ENCODE measurements at places on chromosomes 5 and 9.

- no peak for DNase-seq
These were observed 56.7 kb upstream of the OSMR start for GRCh38 chr5:38789134-38789533.

- DNase-seq: no peak
These were observed 18.7 kb downstream of the RMI1 start for GRCh38 chr9:83999141-83999918.

DNA sequence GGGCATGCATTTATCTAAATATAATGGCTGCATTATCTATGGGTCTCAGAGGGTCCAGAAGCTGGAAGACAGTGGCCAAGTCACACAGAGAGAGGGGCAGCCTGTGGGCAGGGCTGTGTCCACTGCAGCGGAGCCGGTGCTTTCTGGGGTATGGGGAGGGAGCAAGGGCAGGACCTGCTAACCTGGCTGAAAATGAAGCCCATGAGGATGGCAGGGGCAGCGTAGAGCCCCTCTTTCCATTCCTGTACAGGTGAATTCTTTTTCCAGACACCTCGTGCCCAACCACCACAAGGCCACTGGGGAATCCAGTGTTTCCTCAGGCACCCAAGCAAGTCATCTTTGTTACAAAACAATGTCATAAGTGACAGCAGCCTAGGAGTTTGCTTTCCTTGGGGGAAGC, 305.9 kb upstream of the IRX4 start:
- no peak for DNase-seq

- DNase-seq: no peak
These were observed 1126.4 kb upstream of the SEMA6A start for GRCh38 chr5:117701062-117701461.

GRCh38 chr9:134065612-134066419, 2.0 kb downstream of the BRD3 start:
- peak; percentile 51 for DNase-seq

GRCh38 chr9:18268381-18268780, 205.6 kb upstream of the ADAMTSL1 start:
- no peak for DNase-seq

DNA sequence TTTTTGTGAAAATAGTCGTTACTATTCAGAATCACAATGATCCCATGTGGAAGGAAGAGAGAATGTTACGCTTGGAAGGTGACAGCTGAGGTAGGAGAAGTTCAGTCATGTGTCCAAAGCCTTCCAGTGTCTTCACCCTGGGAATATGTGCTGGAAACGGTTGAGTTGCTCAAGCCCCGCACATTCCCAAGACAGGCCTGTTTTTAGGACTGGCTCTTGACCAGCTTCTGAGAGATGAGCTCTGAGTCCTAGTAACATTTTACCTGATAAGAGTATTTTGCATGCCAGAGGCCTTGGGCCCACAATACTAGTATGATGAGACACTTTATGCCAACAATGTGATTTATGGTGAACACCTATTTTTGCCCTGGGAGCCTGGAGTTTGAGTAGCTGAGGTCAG, 101.7 kb downstream of the LMNB1 start:
- no peak for DNase-seq
